ENCODE measurements at places on chromosomes 5 and 9.

DNA sequence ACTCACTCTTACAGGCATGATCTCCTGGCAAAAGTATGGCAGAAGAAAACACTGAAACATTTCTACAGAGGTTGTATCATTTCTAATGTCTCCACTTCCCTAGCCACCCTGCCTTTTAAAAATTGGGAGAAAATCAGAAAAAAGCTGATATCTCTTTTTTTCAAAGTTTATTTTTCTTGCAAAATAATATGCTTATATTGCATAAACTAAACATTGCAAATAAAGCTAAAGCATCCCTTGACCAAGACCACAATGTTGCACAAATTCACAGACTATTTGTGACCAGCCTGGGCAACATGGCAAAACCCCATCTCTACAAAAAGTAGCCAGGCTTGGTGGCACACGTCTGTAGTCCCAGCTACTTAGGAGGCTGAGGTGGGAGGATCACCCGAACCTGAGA, 183.3 kb upstream of the ELAVL2 start:
- DNase-seq, result no peak

DNA sequence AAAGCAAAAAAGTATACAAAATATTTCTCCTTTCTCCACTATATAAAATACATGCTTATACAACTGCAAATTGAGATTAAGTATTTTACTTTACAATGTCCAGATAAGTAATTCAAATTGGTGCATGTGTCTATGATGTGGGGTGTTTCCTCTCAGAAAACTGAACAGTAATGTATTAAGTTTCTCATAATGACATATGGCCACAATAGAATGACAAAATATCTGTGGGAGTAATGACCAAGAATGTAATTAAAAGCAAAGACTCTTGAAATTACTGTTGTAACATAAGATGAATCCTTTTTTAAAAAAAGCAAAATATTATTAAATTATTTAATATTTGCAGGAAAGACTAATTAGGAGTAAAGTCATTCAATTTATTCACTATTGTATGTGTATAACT, 155.1 kb downstream of the RFX3 start:
- no peak for DNase-seq

DNA sequence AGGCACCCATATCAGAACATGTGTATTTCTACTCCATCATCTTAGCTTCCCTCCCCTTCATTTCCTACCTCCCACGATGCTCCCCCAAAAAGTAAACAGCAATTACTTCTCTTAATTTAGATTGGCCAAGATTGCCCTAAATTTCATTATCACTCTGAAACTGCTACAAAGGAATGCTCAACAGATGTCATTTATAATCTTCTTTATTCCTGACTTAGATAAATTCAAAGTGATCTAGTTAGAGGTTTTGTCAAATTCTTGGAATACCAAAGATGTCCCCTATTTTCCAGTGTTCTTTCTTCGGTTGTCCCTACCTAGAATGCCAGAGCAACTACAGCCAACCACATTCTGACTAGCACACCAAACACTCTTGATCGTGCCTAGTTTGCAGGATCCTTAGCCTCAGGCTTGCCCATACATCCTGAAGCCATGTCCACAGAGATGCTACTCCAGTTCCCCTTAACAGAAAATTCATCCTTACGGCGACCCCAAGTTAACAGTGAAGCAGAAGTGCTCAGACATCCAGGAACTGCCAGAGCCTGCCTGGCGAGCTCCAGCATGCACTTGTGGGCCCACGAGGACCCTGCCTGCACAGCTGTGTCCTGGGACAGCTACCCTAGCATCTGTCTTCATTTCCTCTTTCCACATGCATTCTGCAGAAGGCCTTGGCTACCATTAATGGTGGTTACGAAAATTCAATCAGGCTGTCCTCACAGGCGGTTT, 31.6 kb downstream of the DAP start:
- DNase-seq, result peak; percentile 51

DNA sequence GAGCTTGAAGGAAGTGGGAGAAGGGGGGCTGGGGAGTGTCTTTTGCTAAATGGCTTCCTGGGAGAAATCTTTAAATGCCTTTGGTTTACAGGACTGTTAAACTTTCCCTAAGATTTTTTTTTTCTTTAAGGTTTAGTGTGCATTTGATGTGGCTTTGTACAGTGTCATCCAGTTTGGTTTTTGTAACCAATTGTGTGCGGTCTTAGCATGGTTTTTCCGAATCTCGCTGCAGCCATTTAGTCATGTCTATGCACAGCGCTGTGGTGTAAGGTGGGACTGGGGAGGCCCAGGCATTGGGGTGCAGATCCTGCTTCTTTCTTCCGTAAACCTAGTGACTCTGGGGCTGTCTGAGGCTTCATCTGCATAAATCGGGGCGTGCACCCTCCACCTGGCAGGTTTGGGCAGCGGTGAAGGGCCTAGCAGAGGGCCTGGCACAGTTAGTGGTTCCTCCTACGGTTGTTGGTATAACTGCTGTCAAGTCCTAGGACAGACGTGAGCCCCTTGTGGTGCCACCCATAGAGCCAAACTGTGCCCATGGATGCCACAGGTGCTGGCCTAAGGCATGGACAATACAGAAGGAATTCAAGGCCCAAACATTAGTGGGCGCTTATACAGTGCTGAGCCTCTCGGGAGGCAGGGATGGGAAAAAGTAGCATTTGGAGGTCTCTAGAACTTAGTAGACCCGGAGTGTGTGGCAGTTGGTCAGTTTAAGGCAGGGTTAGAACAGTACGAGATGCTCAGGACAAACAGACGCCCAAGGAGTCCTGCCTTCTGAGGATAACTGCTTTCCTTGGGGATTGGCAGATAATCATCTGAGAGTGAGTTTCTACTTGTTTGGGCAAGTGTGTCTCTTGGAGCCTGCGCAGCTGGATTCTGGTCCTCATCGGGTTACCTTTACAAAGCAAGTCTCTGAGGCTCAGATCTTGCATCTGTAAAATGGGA, 1.5 kb downstream of the PRRC2B start:
- peak; percentile 25 for DNase-seq

DNA sequence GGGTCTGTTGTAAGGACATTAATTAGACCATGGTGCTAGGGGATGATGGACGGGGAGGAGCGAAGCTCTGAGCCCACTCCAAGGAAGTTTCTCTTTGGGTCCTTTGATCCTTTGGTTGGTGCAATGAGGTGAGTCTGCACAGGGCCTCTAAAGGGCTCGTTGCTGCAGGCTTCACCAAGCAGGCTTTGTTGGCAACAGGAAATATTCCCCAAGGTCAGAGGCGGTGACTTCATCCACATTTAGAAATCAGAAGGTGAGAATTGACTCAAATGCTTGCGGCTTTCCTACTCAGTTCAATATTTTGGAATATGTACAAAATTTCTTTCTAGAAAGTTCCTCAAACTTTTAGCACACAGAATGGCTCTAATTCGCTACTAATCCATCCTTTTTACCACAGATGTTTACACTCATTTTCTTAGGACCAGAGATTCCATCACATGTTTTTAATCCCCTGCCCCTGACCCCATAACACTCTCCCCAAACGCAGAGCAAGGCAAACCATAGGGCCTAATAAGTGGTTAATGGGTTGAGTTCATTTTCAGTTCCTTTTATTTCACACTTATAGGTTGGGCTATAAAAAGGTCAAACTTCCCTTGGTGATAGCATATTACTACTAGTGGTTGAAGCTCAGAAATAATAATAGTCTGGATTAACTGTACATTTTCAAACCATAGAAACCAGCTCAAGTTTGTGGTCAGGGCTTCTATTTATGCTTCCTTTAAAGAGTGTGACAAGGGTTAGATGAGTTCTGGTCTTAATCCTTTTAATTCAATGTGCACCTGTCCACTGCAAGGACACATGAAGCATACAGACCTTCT, 37.3 kb upstream of the TMEM252 start:
- no peak for DNase-seq

DNA sequence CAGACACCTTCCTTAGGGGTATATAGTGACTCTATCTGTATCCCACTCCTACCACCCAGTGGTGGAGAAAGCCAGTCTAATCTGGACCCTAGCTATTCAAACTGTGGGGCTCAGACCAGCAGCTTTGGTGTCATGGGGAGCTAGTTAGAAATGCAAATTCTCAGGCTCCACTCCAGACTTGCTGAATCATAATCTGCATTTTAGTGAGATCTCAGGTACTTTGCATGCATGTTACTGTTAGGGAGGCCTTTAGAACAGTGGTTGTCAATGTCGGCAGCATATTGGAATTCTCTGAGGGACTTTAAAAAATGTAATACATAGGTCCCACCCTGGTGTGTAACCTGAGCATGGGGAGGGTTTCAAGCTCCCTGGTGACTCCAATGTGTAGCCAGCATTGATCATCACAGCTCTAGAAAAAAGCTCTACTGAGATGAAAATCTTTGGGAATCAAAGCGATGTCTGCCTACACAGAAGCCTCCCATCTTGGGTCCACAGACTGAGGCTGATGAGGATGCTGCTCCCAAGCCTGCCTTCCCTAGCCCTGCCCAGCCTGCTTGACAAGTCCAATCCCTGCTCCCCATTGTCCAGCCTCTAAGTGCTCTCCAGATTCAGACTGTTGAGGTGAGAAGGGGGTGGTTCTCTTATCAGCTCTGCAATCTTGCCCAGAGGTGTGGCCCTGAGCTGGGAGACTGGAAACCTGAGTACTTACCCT, 11.9 kb upstream of the GM2A start:
- no peak for DNase-seq

DNA sequence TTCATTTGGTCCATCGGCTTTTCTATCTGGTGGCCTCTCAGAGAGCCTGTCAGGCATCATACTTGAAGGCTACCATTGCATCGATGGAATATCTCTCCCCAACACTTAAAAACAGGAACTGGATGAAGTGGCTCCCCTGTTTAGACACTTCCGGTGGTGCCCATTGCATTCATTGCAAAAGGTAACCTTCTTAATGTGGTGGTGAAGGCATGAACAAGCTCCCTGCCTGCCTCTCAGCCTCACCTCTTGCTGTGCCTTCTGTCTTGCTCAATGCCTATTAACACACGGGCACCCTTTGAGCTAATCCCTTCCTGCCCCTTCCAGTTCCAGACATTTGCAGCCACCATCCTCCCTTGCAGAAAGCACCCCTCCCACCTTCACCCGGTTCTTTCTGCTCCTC, 233.1 kb upstream of the MSX2 start:
- no peak for DNase-seq
